ENCODE measurements at places on chromosomes 3 and 15. TPM values are rescaled to one million over a fixed set of nuclear protein-coding genes. Genes with fewer than 3 reads are reported as not detected.
A peak's percentile ranks its signal among the peaks of the same experiment; 100 is the strongest.

- DNase-seq: no peak
Observed at GRCh38 chr3:147222291-147222690, 184.1 kb downstream of the ZIC4 start.

- no peak for DNase-seq
Observed at GRCh38 chr3:57961828-57962447, 46.3 kb upstream of the FLNB start.

The MEIS2 gene
- total RNA-seq: 85.3 TPM

The ECE2 gene
- total RNA-seq: 1.1 TPM

- no peak for DNase-seq
Observed at GRCh38 chr3:99551520-99551919, 86.9 kb upstream of the COL8A1 start.

The CPLX3 gene
- total RNA-seq: not detected

DNA sequence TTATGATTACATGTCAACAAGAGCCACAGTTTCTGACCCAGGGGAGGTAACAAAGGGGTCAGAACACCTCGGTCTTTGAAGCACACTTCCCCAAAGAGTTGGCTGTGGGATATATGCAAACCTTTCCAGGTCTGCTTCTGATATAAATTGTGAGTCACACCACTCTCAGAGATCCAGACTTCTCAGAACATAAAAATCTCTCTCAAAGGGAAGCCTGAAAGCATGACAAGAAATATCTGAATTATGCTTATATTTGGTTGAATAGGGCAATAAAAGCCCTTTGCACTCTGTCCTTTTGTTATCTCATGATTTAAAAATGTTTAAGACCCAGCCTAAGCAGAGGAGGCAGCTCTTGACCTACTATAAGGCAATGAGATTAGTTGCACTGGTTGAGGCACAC is 56.8 kb downstream of the MYH15 start:
- no peak for DNase-seq

DNA sequence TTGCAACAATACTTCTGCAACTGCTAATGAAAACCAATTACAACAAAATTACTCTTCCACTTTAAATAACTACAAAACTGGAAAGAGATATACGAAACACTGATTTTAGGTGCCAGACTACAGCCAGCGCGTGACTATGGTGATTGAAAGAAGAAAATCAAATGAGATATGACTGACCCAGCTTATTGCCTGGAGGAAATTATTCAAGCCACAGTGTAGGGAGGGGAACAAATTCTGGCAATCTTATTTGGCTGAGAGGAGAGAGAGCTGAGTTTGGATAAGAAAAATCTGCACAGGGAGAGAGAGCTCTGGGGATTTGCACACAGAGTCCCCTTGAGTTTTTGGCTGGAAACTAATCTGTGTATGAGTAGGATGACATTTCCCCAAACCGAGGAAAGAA is 470.3 kb upstream of the FRG2C start:
- no peak for DNase-seq

DNA sequence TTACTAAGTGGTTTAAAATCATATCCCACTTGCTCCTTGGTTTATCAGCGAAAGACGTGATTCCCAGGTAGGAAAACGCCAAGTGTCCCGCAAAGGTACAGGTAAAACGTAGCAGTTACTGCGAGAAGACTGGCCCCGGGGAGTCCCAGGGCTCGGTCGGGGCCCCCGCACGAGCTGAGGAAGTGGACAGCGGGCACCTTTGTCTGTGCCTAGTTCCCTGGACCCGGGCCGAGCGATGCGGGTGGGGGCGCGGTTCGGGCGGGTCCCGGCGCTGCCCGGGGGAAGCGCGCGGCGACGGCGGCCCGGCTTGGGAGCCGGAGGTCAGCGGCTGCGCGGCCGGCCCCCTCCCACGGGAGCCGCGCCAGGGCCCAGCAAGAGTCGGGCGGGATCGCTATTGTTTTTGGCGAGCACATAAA is 864 bp upstream of the NEO1 start:
- peak; percentile 79 for DNase-seq

The PCNP gene
- total RNA-seq: 167 TPM

The SLC38A3 gene
- total RNA-seq: not detected

GRCh38 chr3:39412668-39413260 is 6.2 kb downstream of the RPSA start:
- no peak for DNase-seq

The GUCA1C gene
- total RNA-seq: not detected

DNA sequence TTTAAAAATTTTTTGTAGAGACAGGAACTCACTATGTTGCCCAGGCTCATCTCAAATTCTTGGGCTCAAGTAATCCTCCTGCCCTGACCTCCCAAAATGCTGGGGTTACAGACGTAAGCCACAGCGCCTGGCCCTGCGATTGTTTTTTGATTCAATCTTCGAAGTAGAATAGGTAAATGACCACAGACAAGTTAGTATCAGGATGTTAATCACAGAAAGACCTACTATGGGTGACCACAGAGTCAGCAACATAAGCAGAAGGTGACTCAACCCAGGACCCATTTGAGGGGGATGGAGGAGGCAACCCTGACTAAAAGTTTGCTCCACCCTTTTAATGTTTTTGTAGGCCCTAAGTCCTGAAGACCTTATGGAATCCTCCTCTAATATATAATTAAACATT is 10.0 kb upstream of the USP3 start:
- DNase-seq: no peak

The MON1A gene
- 10.4 TPM for total RNA-seq

DNA sequence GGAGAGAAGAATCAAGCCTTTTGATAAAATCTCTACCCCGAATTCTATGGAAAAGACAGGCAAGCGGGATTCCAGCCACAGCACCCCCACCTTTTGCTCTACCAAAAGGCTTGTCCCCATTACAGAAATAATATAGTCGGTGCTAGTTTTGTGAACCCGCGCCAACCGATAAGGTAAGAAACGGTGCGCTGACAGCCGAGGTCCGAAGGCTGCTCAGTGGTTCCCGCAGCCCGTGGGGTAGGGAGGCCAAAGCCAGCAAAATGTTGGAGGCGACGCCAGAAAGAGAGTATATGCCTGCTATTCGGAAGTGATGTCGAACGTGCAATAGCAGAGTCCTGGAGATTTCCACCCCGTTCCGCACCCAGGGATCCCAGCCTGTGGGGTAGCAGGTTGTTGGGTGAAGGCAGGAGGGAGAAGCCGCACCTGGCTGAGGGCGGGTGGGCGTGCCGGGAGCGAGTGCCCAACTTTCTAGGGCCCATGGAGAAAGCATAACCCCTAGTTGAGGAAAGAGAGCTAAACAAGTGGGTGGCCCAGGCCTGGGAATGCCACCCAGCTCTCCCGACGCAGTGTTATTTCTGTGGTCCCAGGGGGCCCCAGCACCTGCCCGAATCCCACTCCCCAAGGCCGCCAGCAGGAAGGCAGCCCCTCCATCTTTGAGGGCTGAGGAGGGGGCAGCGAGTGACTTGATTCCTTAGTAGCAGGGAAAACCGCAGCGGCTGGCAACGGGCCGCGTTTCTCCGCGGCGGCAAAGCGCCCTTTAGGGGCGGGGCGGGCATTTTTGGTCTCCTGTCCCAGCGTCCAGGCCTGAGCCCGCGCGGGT is 7.9 kb upstream of the SOX2 start:
- no peak for DNase-seq

GRCh38 chr3:116135457-116136085 is 309.7 kb downstream of the LSAMP start:
- peak; percentile 89 for DNase-seq

DNA sequence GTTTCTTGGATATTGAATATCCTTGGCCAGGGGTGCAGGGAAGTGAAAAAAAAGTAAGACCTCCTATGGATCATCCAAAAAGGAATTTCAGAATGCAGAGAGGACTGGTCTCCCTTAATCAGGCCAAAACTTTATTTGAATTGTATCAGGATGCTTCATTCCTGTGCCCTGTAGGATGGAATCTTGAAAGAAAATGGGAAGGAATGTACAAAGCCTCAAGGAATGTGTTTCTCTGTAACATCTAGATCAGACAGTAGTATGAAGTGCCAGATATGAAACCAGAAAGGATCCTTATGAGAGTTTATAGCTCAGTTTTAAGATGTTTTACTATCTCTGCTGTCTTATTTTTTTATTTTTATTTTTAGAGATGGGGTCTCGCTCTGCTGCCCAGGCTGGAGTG is 6.5 kb upstream of the GSK3B start:
- DNase-seq: no peak

The ARHGEF26 gene
- 48.4 TPM for total RNA-seq

The MASP1 gene
- 192 TPM for total RNA-seq

DNA sequence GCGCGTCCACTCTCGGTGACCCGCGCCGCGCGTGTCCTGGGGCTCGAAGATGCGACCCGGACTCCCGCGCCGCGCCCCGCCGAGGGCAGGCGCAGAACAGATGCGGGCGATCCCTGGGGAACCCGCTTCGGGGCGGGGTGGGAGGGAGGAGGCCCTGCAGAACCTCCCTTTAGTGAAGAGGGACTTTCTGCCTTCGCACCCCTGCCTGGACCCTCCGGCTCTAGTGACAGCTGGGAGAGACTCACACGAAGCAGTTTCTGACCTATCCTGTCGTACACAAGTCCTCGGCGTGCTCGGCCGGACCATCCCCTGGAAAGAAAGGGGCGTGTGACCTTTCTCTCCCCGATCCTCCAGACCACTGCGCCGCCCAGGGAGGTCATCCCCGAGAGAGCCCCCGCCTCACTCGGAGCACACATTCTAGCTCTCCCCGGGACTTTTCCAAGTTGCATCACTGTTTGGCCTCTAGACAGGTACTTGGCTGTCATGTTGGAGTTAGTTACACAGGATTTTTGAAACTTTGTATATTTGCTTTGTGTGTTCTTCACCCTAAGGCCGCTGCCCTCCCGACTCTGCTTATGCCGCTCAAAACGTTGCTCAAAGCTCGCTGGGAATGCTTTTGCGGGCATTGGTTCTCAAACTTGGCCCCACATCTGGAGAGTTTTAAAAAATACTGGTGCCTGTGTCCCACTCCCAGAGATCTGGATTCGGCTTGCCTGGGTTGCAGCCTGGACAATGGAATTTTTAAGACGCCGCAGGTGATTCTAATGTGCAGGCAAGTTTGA is 582 bp downstream of the CGNL1 start:
- peak; percentile 63 for DNase-seq

DNA sequence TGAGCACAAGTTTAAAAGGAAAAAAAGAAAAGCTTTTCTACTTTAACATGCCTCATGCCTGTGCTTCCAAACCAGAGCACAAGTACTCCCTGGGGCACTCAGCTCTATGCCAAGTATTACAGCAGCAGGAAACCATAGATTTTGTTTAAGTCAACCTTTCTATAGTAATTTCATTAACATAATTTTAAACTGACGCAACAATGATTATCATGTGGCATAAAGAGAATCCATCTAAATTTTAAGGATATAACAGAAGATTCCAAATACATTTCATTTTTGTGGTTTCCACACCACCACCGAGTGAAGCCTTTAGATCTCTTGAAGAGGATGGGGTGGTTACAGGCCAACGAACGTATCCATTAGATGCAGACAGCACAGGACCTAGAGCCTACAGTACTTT is 112.1 kb downstream of the TNIK start:
- DNase-seq: no peak

GRCh38 chr15:69522361-69522760 is 69.7 kb downstream of the RPLP1 start:
- no peak for DNase-seq

The DAZL gene
- total RNA-seq: 0.66 TPM

DNA sequence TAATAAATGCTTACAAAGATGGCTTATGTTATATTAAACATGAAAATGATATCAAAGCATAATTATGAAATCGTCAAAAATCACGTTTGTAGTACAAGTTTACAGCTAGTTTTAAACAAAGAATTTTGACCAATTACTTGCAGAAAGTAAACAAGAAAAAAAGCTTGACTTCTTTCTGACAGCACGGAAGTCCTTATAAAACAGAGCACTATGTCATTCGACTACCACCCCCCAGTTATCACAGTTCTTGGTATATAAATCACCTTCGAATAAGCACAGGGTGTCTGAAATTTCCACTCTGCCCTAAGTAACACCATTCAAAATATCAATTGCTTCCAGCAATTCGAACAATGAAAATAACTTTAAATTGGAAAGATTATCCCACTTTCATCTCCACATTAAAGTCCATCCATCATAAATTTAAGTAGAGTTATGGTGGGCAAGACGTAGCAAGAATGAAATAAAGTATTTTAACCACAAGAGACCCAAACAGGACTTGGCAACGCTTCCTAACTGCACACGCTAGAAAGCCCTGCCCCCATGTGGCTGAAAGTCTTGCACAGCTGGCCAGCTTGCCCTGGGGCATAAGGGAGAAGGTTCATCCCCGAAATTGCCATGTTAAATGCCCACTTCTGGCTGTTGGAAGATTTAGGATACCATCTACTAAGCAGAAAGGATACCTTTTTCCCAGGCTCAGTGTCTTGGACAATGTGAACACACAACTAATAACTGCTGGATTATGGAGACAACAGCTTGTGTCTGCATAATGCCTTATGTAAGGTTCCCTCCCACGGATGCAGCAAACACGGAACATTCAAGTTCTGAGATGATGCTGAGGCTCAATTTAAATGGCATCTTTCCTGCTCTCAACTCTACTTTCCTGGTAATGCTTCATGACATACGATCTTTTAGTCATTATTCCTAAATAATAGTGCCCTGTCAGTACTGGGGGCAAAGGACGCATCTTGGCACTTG is 116.4 kb upstream of the TJP1 start:
- no peak for DNase-seq

- no peak for DNase-seq
Observed at GRCh38 chr3:150006794-150007193, 36.1 kb upstream of the PFN2 start.

DNA sequence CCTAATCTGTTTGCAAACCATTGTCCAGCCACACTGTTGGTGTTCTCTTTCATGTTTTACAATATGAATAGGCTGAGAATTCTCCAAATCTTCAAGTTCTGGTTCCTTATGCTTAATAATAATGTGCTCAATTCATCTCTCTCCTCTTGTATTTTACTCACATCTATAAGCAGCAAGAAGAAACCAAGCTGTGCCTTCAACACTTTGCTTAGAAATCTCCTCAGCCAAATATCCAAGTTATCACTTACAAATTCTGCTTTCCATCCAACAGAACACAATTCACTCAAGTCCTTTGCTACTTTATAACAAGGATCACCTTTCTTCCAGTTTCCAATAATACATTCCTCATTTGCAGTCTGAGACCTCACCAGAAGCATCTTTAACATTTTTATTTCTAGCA is 117.5 kb downstream of the LRRC28 start:
- DNase-seq: no peak

DNA sequence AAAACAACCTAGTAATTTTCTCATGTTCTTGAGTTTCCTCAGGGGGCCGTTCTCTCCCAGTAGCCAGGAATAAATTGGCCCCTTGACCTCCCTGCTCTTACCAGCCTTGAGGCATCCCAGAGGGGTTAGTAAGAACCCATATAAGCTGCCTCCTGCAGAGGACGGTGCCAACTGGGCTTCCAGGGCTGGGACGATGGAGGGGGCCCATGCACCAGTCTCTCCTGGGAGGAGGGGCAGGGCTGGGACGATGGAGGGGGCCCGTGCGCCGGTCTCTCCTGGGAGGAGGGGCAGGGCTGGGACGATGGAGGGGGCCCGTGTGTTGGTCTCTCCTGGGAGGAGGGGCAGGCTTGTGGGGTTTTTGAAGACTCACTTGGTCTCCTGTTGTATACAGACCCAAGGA is 22.0 kb downstream of the LINGO1 start:
- DNase-seq: no peak

The TMEM202 gene
- total RNA-seq: not detected

The DISP2 gene
- 1.1 TPM for total RNA-seq

GRCh38 chr3:46864061-46864881 is 1.0 kb upstream of the MYL3 start:
- peak; percentile 66 for DNase-seq

GRCh38 chr3:56833022-56833421 is 31.3 kb upstream of the ARHGEF3 start:
- DNase-seq: no peak

All from sigmoid colon (tissue), 7 donors.